Mononuclear cell (primary cell): ENCODE measurements at places on chromosomes 4 and X. TPM values are rescaled to one million over a fixed set of nuclear protein-coding genes. Genes with fewer than 3 reads are reported as not detected.

Gene PPP4R3C
- 0.10 TPM for total RNA-seq

Gene MAGEB2
- total RNA-seq = not detected

Gene FAM114A1
- 2.2 TPM for total RNA-seq

Gene GAGE1
- 0.10 TPM for total RNA-seq

Gene CWH43
- not detected for total RNA-seq

Gene MSX1
- not detected for total RNA-seq

Gene GAB1
- total RNA-seq = 6.3 TPM

Gene MTNR1A
- not detected for total RNA-seq

Gene UGT2B7
- total RNA-seq = not detected

Gene FGA
- total RNA-seq = not detected

Gene CXorf49
- total RNA-seq = not detected

Gene BRS3
- not detected for total RNA-seq

Gene SPANXC
- total RNA-seq = not detected

Gene NR0B1
- not detected for total RNA-seq

Gene PLS3
- 0.10 TPM for total RNA-seq
